Thyroid gland (tissue), 4 donors: ENCODE measurements at places on chromosomes 2 and 18. TPM values are rescaled to one million over a fixed set of nuclear protein-coding genes. Genes with fewer than 3 reads are reported as not detected.

MOB4 gene
- total RNA-seq = 36.1 TPM

SPOPL gene
- total RNA-seq = 18.0 TPM

REEP1 gene
- total RNA-seq = 5.7 TPM

CTDP1 gene
- total RNA-seq = 18.5 TPM

NIF3L1 gene
- 16.9 TPM for total RNA-seq

KIAA2012 gene
- total RNA-seq = not detected

SLC5A7 gene
- not detected for total RNA-seq

REG3A gene
- not detected for total RNA-seq

SLC14A1 gene
- total RNA-seq = 22.9 TPM

SERPINB13 gene
- total RNA-seq = not detected

REG3G gene
- total RNA-seq = not detected

DSG4 gene
- not detected for total RNA-seq

EVX2 gene
- not detected for total RNA-seq

IL1RL1 gene
- total RNA-seq = 4.8 TPM

PSMA8 gene
- total RNA-seq = not detected

OR6B2 gene
- total RNA-seq = not detected

KLHL14 gene
- total RNA-seq = 31.6 TPM

CNDP1 gene
- 0.25 TPM for total RNA-seq

MEP1B gene
- not detected for total RNA-seq

RBKS gene
- 10.6 TPM for total RNA-seq

ABCB6 gene
- 65.3 TPM for total RNA-seq

SCYGR6 gene
- not detected for total RNA-seq

DES gene
- total RNA-seq = 26.7 TPM

NT5C1B gene
- not detected for total RNA-seq

IL1R2 gene
- 3.8 TPM for total RNA-seq

UNC80 gene
- total RNA-seq = 1.4 TPM
